ENCODE measurements at places on chromosomes 11 and 22.

GRCh38 chr11:128551058-128551457 is 36.3 kb downstream of the ETS1 start:
- DNase-seq: no peak

- no peak for DNase-seq
Measured at GRCh38 chr11:47278769-47279168, 8.8 kb downstream of the MADD start.

DNA sequence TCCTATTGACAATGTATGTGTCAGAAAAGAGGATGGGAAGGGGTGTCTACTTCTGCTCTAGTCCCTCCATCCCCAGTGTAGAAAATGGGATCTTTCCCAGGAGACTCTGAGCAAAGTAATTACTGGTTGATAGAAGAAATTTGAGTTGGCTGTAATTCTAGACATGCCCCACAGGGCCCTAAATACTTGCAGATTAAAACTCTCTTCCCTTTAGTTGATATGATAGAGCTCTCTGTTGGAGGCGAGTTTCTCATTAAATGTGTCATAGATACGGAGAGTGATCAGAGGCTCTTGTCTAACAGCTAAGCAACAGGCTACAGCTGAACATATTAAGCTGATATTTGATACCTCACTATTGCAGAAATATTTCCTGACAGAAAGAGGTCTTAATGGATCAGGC is 32.9 kb downstream of the OR52E1 start:
- DNase-seq: no peak

- DNase-seq: no peak
Measured at GRCh38 chr11:19718951-19719350, 6.3 kb downstream of the NAV2 start.

- DNase-seq: no peak
Measured at GRCh38 chr11:17408641-17409040, 20.2 kb upstream of the KCNJ11 start.

DNA sequence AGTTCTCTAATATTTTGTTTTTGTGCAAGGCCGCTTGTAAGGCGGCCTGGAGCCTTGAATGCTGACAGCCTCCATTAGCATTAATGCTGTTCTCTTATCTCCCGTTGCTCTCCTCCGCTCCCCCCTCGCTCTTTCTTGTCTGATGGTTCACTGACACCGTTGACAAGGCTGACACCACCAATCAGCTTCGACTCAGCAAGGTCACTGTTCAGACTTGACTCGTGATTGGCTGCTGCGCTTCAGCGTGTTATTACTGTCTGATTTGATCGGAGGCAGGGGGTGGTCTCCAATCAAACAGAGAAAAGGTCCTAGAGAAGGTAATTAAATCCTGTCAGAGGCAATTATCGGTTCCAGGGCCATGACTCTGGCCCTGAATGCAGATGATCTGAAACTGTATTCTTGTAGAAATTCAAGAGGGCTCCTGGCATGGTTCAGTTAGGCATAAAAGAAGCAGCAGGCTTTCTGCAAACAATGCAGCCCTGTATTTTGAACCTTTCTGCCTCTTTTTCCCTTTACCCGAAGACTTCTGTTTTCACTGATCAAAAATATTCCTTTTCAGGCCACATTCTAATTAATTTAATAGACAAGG is 49.3 kb upstream of the MPPED2 start:
- DNase-seq: no peak

GRCh38 chr22:36349726-36350125 is 38.0 kb downstream of the MYH9 start:
- DNase-seq: no peak

DNA sequence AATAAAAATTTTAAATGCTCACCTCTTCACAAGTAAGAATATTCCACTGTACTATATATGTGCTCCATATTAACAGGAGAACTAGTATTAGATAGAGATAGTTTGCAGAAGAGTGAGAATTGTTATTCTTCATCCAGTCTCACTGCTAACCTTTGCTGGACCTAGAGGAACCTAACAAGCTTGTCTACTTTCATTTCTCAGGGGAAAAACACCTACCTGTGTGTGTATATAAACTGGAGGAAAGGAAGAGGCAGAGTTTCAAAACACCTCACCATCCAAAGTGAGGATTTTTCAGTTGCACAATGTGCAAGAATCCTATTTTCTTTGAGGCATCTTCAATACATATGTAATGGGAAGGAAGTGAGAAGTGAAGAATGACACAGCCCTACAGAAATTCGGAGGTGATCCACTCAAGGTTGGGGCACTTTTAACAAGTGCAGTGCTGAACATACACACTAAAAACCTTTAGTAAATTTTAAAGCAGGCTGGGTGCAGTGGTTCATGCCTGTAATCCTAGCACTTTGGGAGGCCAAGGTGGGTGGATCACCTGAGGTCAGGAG is 52.4 kb downstream of the SYTL2 start:
- DNase-seq: no peak

DNA sequence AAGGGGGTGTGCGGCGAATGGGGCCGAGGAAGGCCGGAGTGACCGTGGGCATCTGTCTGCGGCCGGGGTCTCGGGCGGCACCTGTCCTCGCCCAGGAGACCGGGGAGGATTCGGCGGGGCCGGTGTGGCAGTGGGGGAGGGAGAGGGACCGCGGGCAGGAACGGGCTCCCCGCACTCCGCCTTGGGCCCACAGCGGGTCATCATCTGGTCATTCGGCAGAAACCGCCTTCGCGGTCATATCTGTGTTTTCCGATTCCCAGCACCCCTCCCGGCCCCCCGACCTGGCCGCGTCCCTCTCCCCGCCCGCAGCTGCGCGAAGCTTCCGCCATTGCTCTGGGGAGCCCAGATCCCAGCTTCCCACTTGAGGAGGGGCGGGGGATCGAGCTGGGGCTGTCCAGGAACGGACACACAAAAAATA is 824 bp upstream of the CBX6 start:
- peak; percentile 14 for DNase-seq

GRCh38 chr22:35984183-35985175 is 44.1 kb downstream of the RBFOX2 start:
- DNase-seq: no peak

DNA sequence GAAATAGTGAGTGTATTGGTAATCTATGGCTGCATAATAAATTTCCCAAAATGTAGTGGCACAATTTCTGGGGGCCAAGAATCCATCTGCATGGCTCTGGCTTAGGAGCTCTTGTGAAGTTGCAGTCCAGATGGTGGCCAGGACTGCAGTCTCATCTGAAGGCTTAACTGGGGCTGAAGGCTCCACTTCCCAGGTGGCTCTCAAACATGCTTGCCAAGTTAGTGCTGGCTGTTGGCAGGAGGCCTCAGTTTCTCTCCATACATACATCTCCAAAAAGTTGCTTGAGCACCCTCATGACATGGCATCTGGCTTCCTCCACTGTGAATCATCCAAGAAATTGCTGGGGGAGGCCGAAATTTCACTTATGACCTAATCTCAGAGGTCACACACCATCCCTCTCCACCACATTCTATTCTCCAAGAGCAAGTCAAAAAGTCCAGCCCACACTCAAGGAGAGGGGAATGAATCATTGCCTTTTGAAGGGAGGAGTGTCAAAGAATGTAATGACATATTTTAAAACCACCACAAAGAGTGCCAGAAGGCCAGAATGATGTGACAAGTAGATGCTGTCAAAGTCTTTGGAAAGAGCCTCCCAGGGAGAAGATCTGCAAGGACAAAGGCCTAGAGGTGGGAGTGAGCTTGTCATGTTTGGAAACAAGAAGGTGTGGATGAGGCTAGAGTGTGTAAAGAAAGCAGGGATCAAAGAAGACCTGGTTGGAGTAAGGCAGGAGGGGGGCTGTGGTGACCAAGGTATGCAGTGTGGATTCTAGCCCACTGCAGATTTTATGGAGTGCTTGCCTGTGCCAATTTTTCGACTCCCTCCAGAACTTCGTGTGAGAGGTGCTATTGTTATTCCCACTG is 566.2 kb downstream of the MIAT start:
- DNase-seq: no peak

DNA sequence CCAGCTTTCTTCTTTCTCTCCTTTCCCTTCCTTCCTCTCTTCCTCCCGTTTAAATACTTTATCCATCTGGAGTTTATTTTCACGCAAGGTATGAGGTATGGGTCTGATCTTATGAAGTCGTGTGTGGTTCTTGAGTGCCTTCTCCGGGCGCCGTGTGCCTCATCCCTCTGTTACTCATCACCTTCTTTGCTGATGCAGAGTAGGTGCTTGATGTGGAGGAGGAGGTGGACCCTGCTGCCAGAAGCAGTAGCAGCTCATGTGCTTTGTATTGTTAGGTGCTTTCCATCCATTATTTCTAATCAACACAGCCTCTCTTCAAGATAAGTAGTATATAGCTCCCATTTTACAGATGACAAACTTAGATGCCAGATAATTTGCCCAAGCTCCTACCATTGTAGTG is 47.0 kb downstream of the TNRC6B start:
- DNase-seq: no peak

DNA sequence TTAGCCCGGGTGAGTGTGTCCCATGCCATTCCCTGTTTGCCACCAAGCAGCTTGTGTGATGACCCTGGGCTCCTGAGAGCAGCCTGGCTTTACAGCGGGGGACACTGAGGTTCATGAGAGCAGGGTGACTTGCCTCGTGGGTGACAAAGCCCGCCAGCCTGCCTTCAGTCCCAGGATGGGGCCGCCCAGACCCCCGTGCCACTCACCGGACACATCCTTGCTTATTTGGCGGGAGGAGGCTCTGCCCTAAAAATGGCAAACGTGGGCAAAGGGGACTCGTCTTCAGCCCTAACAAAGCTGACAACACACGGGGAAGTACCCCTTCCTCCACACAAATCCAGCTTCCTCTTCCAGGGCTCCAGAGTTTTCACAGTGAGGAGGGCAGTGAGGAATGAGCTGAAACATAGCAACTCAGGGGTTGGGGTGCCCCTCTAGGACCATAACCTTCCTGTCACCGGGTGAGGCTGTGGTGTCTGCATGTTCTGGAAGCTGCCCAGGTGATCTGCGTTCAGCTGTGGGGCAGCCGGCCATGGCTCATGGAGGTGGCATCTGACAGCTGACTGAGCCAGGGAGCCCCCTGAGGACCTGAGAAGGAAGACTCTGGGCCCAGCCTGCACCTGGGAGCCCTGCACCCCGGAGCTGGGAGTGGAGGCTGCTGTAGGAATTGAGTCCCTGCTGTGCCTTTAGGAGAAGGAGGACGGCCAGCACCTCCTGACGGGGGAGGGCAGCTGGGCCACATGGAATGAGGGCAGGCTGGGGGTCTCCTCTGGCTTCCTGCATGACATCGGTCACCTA is 16.7 kb downstream of the RIBC2 start:
- no peak for DNase-seq

DNA sequence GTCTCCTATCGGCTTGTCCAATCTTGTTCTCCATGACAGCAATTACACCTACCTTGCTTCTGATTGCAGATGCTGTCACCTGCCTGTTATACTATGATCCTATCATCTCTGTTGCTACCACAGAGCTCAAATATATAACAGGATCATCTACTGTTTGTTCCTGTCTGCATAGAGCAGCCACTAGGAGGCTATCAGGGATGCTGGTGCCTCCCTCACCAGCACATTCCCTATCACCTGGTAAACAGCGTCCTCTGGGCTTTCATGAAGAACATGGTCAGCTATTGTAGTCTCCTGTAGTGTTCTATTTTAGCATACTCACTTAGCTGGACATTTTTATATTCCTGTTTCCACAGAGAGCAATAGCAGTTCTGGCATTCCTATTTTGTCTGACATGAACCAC is 87.8 kb upstream of the FAT3 start:
- DNase-seq: no peak

DNA sequence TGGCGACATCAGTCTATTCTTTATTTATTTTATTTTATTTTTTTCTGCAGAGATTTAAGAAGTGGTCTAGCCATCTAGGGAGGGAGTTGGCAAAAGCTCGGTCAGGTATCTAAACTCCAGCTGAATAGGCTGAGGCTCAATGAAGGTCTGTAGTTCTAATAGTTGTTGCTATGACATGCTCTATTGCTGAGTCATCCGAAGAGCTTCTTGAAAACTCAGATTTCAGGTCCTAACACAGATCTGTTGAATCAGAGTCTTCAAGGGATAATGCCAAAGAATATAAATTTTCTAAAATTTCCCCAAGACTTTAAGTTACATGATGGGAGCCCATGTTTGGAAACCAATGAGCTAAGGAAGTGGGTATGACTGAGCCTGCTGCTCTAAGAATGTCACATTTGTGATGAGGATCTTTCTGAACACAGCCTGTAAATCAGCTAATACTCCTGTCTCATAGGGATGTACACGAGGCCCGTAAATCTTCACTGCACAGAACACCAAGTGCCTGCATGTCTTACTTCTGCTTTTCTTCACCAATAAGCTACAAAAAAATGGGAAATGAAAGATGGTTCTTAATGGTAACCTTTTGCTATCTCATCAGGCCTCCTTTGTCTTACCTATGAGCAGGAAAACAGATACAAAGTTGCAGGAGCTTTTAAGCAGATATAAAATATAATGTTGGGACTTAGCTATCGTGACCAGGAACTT is 901.4 kb upstream of the API5 start:
- DNase-seq: no peak

DNA sequence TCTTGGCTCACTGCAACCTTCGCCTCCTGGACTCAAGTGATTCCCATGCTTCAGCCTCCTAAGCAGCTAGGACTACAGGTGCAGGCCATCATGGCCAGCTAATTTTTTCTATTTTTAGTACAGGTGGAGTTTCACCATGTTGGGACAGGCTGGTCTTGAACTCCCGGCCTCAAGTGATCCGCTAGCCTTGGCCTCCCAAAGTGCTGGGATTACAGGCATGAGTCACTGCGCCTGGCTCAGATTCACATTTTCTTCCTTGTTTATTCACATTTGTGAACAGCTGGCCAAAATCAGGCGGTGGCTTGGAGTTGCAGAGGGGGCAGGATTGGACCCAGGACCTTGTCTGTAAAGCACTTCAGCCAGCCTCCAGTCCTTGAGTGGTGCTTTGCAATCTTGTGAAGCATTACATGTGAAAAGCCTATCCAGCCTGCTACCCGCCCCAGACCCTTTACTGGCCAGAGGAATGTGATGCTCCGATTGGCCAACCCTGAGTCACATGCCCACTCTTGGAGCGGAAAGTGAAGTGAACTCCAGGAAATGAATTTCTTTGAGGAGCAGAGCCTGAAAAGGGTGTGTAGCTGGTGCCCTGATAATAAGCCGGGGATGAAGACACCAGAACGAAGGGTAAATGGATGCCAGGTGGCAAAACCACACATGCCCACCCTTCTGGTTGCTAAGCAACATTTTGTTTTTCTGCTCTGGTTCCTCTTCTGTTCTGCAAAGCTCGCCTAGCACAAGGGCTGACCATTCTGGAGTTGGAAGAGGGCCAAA is 62.6 kb upstream of the PTPRJ start:
- no peak for DNase-seq

DNA sequence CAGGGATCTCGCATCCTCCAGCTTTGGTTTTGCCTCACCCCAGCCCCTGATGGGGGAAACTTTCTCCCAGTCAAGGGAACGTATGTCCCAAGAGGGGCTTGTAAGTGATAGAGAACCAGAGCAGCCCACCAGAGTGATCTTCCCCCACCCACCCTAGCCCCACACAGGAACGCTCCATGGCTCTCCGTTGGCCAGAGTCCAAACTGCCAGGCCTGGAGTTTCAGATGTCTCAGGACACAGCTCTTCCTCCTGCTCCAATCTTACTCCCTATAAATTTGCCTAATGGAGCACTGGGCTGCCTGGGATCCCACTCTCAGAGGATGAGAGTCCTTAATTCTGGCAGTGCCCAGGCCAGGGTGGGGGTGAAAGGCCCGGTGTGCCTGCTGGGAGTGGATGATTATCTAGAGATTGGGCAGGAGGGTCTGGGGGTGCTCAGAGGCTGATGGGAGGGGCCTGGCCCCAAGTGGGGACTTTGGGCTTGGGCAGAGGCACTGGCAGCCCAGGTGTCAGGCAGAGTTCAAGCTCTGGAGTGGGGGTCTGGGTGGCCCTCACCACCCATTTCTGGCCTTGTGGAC is 79.9 kb downstream of the WNT7B start:
- no peak for DNase-seq

GRCh38 chr11:124442847-124443246 is 2.6 kb downstream of the OR8B8 start:
- no peak for DNase-seq
